ENCODE measurements at places on chromosomes 16 and 17. TPM values are rescaled to one million over a fixed set of nuclear protein-coding genes. Genes with fewer than 3 reads are reported as not detected.
A peak's percentile ranks its signal among the peaks of the same experiment; 100 is the strongest.

GRCh38 chr17:50394711-50395110 is 2.6 kb downstream of the LRRC59 start:
- no peaks in the 10 kb centered on the region for H3K27me3 ChIP-seq
- peaks cover 34% of the 10 kb centered on the region for H3K4me1 ChIP-seq
- peaks cover 51% of the 10 kb centered on the region for H3K36me3 ChIP-seq
- no peak overlapping the region for H3K4me3 ChIP-seq

The GPR139 gene
- total RNA-seq, result not detected

The TEKT3 gene
- total RNA-seq, result not detected

- H3K36me3 ChIP-seq, result peaks cover 52% of the 10 kb centered on the region
Measured at GRCh38 chr17:42819939-42820535, 4.0 kb downstream of the BECN1 start.

DNA sequence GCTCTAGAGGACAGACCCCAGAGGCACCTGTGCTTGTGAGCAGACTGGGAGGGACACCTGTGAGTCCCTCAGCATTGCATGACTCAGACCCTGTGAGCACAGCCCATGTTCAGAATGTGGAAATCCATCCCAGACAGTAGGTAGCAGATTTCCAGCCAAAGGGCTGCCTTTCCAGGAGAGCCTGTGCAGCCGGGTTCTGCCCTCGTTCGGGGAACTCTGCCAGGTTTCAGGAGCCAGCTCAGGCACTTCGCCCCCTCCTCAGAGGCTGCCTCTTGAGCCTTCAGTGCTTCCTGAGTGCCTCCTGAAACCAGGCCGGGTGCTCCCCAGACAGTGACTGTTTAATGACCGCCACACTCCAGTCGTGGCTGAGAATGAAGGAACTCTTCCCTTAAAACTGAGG is 23.3 kb upstream of the SDR42E2 start:
- no peak overlapping the region for H3K4me3 ChIP-seq
- H3K27me3 ChIP-seq, result no peaks in the 10 kb centered on the region
- no peak overlapping the region for H3K27ac ChIP-seq
- DNase-seq, result no peak

DNA sequence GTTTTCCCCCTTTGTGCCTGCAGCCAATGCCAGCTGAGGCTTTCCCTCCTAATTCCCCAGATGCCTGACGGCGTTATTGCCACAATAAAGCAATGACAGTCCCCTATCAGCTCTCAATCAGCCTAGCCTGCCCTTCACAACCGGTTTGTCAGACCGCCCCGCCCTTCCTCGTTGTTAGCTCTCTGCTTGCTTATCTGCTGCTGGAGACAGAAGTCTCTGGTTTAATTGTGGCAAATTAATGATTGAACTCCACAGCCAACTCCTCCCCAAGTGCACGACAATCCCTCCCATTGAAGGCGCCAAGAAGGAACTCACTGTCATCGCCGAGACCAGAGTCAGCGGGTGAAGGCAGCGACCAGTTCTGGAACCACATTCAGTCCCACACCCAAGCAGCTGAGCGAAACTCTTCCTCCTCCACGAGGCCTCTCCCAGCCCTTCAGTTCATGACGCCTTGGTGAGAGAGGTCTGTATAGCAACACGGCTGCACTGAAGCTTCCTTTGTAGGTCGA is 474.4 kb downstream of the SLC39A11 start:
- DNase-seq, result no peak
- peaks cover 30% of the 10 kb centered on the region for H3K4me1 ChIP-seq
- H3K4me3 ChIP-seq, result no peak overlapping the region
- H3K36me3 ChIP-seq, result no peaks in the 10 kb centered on the region
- H3K27ac ChIP-seq, result no peak overlapping the region

- no peak overlapping the region for H3K27ac ChIP-seq
- no peak overlapping the region for H3K4me3 ChIP-seq
- H3K4me1 ChIP-seq, result no peaks in the 10 kb centered on the region
- DNase-seq, result no peak
Measured at GRCh38 chr16:72576189-72576588, 404.2 kb upstream of the PMFBP1 start.

- H3K4me1 ChIP-seq, result no peaks in the 10 kb centered on the region
- H3K27me3 ChIP-seq, result no peaks in the 10 kb centered on the region
- no peak for DNase-seq
Measured at GRCh38 chr17:41098481-41098880, 539 bp upstream of the KRTAP4-8 start.

The MYH1 gene
- total RNA-seq, result not detected

DNA sequence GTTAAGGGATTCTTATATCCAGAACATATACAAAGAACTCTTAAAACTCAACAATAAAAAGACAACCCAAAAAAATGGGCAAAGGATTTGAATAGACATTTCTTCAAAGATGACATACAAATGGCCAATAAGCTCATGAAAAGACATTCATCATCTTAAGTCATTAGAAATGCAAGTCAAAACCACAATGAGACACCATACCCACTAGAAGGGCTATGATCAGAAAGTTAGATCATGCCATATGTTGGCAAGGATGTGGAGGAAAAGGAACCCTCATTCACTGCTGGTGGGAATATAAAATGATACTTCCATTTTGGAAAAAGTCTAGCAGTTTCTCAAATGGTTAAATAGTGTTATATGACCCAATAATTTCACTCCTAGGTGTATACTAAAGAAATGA is 9.4 kb downstream of the PLD6 start:
- H3K4me3 ChIP-seq, result no peak overlapping the region
- no peak for DNase-seq
- H3K27ac ChIP-seq, result no peak overlapping the region
- H3K36me3 ChIP-seq, result no peaks in the 10 kb centered on the region
- H3K4me1 ChIP-seq, result peaks cover 23% of the 10 kb centered on the region
- H3K27me3 ChIP-seq, result no peaks in the 10 kb centered on the region

DNA sequence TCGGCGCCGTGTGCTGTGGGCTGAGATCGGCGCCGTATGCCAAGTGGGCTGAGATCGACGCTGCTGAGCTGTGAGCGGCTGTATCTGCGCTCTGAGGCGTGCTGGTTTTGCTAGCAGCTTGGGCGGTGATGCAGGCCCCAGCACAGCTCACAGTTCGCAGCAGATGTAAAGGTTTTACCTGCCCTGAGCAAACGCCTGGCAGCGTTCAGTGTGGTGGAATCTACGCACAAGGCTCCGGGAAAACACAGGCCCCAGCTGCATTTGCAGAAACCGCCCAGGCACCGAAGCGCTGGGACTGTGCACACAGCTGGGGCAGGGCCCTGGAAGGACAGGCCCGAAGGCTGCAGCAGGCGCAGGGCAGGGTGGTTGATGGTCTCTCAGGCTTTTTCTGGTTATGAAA is 8.0 kb upstream of the ZNF469 start:
- H3K4me3 ChIP-seq, result no peak overlapping the region
- DNase-seq, result no peak
- no peaks in the 10 kb centered on the region for H3K4me1 ChIP-seq
- H3K27me3 ChIP-seq, result no peaks in the 10 kb centered on the region
- no peaks in the 10 kb centered on the region for H3K36me3 ChIP-seq

- no peaks in the 10 kb centered on the region for H3K27me3 ChIP-seq
- DNase-seq, result no peak
- no peaks in the 10 kb centered on the region for H3K36me3 ChIP-seq
Measured at GRCh38 chr16:80051040-80051439, 450.5 kb upstream of the MAF start.

The CDRT4 gene
- 4.2 TPM for total RNA-seq

GRCh38 chr16:674214-674881 is 1.1 kb upstream of the RHBDL1 start:
- H3K36me3 ChIP-seq, result peaks cover 42% of the 10 kb centered on the region
- DNase-seq, result no peak
- H3K4me3 ChIP-seq, result no peak overlapping the region
- H3K4me1 ChIP-seq, result peaks cover 43% of the 10 kb centered on the region
- H3K27ac ChIP-seq, result no peak overlapping the region
- H3K27me3 ChIP-seq, result no peaks in the 10 kb centered on the region

The GCSH gene
- 27.0 TPM for total RNA-seq

DNA sequence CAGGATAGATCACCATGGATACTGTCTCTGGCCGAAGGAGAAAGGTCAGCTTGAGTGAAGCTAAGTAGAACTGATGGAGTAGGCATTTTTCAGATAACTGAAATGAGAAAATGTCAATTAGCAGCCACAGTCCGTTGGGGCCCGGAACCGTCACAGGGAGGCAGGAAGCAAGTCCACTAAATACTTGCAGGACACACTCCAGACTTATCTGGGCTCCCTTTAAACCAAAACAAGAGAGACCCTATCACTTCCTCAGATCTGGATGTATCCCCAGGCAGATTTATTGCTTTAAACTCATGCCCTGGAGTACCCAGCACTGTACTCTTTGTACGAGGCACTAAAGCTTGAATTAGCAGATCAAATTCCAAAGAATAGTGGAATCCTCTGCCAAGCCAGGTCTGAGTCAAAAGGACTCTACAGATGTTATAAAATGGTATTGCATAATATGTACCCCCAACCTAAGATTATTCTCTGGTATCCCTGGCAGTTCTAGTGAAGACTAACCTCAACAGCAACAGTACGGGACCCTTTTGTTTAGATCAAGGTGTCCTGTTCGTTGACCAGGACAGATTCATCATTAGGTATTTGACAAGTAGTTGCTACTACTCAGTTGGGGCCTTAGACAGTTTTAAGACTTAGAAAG is 8.1 kb downstream of the ZP2 start:
- H3K4me3 ChIP-seq, result no peak overlapping the region
- H3K27me3 ChIP-seq, result no peaks in the 10 kb centered on the region
- DNase-seq, result no peak
- H3K4me1 ChIP-seq, result no peaks in the 10 kb centered on the region
- H3K27ac ChIP-seq, result no peak overlapping the region
- H3K36me3 ChIP-seq, result no peaks in the 10 kb centered on the region

GRCh38 chr17:34990921-34991365 is 10.6 kb downstream of the LIG3 start:
- no peaks in the 10 kb centered on the region for H3K4me1 ChIP-seq
- H3K36me3 ChIP-seq, result peaks cover 65% of the 10 kb centered on the region
- no peak overlapping the region for H3K27ac ChIP-seq
- DNase-seq, result no peak

The NFE2L1 gene
- 190 TPM for total RNA-seq

DNA sequence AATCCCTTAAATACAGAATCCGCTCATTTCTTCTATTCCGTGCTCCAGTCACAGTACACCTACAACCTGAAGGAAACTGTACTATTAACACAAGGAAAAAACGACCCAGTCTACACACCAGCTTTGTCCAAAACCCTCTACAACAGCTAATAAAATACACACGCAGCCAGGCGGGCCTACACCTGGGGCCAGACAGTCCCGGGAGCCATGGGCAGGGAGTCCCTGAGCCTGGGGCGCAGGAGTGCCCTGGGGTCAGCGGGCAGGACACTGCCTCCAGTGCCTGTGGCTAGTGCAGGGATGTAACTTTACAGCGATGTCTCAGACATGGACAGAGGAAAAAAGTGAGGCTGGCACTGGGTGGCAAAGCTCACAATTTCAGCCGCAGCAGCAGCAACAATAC is 28.5 kb downstream of the GNPTG start:
- peaks cover 26% of the 10 kb centered on the region for H3K36me3 ChIP-seq
- no peak overlapping the region for H3K4me3 ChIP-seq
- DNase-seq, result no peak
- peaks cover 21% of the 10 kb centered on the region for H3K4me1 ChIP-seq
- H3K27ac ChIP-seq, result no peak overlapping the region

The TBC1D3C gene
- total RNA-seq, result not detected

DNA sequence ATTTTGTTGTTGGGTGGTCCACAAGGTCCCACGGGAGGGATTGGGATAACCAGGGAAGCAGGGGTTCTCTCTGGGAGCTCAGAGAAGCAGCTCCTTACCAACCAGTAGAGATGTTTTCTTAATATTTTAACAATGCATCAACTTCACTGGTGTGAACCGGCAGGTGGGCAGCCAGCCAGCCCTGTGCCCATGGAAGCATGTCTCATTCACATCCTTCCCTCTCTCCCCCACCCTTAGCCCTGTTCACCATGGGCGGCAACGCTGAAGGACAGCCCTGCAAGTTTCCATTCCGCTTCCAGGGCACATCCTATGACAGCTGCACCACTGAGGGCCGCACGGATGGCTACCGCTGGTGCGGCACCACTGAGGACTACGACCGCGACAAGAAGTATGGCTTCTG is 9.3 kb downstream of the MMP2 start:
- H3K27ac ChIP-seq, result peak overlapping the region; percentile 94
- H3K36me3 ChIP-seq, result no peaks in the 10 kb centered on the region

The KRT20 gene
- total RNA-seq, result not detected

- no peak for DNase-seq
- peak overlapping the region; percentile 43 for H3K4me3 ChIP-seq
- peaks cover 11% of the 10 kb centered on the region for H3K4me1 ChIP-seq
- no peak overlapping the region for H3K27ac ChIP-seq
- no peaks in the 10 kb centered on the region for H3K27me3 ChIP-seq
- no peaks in the 10 kb centered on the region for H3K36me3 ChIP-seq
Measured at GRCh38 chr16:53372992-53373871, 61.0 kb upstream of the RBL2 start.

The HSD17B2 gene
- total RNA-seq, result 2.9 TPM

The OR3A3 gene
- total RNA-seq, result not detected

DNA sequence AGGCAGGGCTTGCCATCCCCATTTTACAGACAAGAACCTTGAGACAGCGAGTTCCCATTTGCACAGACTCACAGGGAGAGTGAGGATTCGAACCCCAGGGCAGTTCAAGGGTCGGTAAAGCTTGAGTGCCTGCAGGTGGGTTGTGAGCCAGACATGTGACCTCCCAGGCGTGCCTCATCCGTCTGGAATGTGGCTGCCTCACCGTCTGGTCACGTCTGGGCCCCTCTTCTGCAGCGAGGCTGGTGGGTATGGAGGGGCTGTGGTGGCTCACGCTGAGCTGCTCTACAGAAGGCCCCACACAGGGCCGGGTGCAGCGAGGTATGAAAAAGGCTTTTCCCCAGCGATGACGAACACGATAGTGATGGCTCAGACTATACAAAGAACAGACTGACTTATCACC is 35.8 kb upstream of the LHX1 start:
- DNase-seq, result no peak
- no peaks in the 10 kb centered on the region for H3K27me3 ChIP-seq
- no peaks in the 10 kb centered on the region for H3K4me1 ChIP-seq
- H3K27ac ChIP-seq, result no peak overlapping the region

GRCh38 chr17:81285179-81285878 is 9.8 kb downstream of the SLC38A10 start:
- no peak for DNase-seq
- H3K27me3 ChIP-seq, result no peaks in the 10 kb centered on the region
- H3K36me3 ChIP-seq, result peaks cover 36% of the 10 kb centered on the region
- peak overlapping the region; percentile 59 for H3K27ac ChIP-seq

DNA sequence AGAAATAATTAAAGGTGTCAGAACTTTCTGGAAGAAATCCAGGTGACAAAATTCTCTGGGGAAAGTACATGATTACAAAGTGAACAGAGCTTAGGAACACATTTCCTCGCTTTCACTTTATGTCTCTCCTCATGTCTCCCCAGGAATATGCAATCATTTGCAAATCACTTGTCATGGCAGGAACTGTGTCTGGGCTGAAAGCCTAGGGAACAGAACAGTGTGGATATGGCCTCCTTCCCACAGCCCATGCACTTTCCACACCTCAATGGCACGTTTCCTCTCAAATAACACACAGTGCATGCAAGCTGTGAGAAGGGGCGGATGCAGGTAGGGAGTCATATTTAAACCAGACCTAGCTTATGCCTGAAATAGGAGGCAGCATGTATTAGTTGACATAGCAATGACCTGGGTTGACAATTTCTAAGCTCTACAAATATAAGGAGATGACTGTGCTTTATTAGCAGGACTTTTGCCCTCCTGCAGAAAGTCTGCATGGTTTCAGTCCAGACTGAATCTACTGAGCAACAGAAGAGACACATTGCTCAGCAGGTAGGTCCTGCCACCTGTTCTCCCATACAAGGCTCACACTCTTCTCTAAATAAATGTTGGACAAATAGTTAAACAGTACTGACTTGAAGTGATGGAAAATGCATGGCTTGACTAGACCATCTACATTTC is 236.0 kb upstream of the ELAC2 start:
- no peak overlapping the region for H3K27ac ChIP-seq
- H3K27me3 ChIP-seq, result no peaks in the 10 kb centered on the region
- no peak overlapping the region for H3K4me3 ChIP-seq
- H3K36me3 ChIP-seq, result no peaks in the 10 kb centered on the region
- H3K4me1 ChIP-seq, result no peaks in the 10 kb centered on the region
- no peak for DNase-seq

The LGALS9B gene
- total RNA-seq, result 0.98 TPM

Measured in vagina (tissue), 2 donors.